ENCODE measurements at places on chromosomes 2 and 18.

DNA sequence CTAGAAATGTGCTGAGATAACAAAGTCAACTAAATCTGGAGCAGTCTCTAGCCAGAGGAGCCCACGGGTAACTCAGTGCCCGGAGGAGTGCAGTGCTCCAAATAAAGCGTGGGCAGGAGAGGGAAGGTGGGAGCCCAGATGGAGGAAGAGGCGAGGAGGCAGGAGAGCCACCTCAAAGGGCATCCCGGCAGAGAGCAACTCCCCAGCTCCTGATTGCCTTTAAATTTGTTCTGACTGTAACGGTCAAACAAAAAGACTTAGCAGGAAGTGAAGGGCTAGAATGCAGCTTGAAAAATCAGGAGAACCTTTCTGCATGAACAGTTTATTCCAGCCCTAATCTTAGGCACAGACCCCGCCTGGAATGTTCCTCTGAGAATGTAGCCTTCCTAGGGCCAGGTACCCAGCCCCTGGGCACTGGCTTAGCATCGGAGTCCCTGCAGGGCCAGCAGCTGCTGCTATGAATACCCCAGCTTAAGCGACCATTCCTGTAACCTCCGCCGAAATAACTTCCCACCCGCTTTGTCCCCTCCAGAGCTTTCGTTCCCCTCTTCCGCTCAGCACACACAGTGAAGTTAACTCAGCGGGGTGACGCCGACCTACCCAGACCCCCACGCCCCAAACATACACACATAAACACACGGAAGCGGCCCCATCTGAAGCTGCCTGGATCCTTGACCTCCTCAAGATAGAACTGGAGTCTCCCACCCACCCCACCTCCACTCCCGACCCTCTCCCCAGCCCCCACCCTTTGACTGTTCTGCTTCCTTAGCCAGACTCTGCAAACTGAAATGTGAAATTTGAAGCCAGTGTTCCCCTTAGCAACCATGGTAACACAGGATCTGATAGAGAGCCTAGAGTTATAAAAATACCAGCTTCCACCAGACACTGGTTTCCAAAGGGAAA, 123.2 kb downstream of the SMAD7 start:
- no peak for DNase-seq

DNA sequence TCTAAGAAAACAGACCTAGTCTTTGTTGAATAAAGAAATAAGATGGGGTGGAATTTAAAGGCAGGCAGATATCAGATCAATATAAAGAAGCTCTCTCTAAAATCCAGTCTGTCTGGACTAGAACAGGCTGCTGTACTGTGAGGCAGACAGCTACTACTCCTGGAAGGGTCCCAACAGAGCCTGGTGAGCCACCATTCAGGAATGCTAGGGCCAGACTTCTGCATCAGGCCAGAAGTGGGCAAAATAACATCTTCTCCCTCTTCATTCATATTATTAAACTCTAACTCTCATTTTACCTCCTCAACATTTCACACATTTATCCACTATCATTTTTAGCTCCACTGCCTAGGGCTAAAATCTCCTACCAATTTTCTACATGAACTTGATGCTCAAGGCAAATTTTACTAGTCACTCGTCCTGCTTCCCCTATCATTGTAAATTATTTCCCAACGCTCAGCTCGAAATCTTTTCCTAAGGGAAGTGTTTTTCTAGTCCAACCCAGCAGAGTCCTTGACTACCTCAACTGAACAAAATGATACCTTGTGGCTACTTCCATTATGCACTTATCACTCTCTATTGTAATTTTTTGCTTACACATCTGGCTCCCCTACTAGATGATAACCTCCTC, 45.2 kb upstream of the GLS start:
- DNase-seq: no peak

DNA sequence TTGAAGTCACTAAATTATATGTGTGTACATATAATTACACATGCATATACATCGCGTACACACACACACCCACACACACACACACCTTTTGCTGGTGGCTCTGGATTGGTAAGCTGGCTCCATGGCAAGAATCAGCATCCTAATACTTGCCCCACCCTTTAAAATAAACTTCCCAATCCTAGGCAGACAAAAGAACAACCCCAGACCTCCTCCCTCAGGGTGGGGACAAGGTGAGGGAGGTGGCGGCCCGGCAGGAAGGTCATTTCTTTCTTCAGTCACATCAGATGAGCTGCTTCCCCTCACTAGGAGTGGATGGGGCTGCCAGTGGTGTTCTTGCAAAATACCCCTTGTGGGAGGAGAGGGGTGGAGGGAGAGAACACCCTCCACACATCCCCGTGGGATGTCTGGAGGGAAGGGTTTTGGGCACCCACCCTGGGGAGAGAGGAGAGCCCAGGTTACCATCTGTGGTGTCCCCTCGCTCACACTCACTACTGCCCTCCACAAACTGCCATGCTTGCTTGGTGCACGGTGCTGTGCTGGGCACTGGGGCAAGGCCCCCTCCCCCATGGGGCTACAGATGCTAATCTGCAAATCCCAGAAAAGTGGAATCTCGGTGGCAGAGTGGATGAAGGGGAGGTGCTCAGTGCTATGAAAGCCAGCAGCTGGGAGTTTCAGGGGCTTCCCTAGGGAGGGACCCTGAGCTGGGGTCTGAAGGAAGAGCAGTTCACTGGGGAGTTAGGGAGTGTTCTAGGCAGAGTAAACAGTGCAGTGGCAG, 64.0 kb downstream of the ODC1 start:
- no peak for DNase-seq

- no peak for DNase-seq
Observed at GRCh38 chr2:239839306-239839705, 185.8 kb downstream of the NDUFA10 start.

- DNase-seq: no peak
Observed at GRCh38 chr2:237465515-237466148, 21.4 kb upstream of the MLPH start.

DNA sequence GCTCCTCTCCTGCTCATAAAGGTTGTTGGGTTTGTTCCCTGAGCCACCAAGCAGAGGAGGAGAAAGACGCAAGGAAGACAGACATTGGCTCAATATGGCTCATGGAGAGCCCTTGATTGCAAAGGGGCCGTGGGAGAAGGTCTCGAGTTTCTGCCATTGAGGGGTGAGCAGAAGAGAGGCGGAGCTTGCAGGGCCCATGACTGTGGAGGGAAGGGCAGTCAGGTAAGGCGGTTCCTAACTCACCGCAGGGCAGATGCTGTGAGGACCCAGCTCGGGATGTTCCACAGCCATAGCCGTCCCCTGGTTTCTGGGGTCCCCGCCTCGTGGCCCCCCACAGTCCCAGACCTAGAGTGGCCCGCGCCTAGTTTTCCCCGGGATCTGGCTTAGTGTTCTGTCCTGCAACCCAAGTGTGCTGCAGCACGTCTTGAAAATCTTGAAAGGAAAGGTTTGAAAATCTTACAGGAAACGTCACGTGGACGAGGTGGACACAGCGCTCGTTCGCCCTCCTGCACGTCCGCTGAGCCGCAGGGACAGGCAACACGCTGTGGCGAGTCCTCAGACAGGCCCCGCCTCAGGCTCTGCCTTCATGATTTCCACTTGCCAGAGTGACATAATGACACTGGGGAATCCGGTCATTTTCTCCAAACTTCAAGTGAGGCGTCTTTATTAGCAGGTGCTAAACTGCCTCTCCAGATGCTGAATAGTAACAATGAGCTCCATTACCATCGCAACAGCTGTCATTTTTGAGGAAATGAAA, 105.5 kb upstream of the HDAC4 start:
- DNase-seq: no peak

GRCh38 chr2:233015019-233015645, 2.1 kb upstream of the NGEF start:
- no peak for DNase-seq
